Stomach (tissue), 19 donors: ENCODE measurements at places on chromosomes 5 and 9. TPM values are rescaled to one million over a fixed set of nuclear protein-coding genes. Genes with fewer than 3 reads are reported as not detected.

GRCh38 chr5:73529081-73529480 is 30.8 kb downstream of the BTF3 start:
- no peak for DNase-seq

Gene TEK
- polyA plus RNA-seq: 1.5 TPM

Gene SPATA31A3
- not detected for polyA plus RNA-seq

- DNase-seq: no peak
Observed at GRCh38 chr9:68427216-68427977, 71.0 kb downstream of the PGM5 start.

DNA sequence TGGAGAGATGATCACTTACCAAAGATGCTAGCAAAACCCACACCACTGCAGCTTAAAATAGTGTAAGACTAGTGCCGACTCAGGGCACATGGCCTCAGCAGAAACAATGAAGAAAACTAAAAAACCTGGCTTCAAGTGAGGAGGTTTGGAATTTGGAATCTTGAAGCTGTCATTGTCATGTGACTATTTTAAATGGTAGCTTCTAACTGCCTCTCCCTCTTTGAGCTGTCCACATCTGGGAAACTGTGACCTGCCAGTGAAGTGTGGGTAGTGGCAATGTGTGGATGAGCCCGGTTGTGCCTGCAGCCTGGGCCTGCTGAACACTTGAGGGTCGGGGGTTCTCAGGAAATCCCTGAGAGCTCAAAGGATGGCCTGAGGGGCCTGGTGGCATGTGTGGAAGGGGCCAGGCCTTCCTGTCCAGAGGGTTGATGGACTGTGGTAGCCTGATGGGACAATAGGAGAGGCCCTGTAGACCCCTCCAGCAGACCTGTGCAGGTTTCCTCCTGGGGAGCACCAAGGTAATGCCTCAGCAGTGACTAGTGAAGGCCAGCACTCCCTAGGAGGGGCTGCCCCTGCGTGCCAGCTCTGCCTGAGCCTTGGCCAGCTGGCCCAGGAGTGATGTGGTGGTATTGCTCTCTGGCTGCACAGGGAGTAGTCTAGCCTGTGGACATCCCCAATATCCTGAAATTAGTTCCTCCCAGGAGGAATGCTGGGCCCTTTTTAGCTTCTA is 13.6 kb downstream of the USP20 start:
- DNase-seq: no peak

Gene C7
- polyA plus RNA-seq: 22.4 TPM

- no peak for DNase-seq
Observed at GRCh38 chr5:166671811-166672210, 1619.6 kb upstream of the WWC1 start.

GRCh38 chr9:93280661-93281259 is 96.8 kb downstream of the WNK2 start:
- DNase-seq: peak; percentile 0

GRCh38 chr9:89036383-89036782 is 45.1 kb downstream of the S1PR3 start:
- DNase-seq: no peak
